ENCODE measurements at places on chromosomes 2 and 18.

DNA sequence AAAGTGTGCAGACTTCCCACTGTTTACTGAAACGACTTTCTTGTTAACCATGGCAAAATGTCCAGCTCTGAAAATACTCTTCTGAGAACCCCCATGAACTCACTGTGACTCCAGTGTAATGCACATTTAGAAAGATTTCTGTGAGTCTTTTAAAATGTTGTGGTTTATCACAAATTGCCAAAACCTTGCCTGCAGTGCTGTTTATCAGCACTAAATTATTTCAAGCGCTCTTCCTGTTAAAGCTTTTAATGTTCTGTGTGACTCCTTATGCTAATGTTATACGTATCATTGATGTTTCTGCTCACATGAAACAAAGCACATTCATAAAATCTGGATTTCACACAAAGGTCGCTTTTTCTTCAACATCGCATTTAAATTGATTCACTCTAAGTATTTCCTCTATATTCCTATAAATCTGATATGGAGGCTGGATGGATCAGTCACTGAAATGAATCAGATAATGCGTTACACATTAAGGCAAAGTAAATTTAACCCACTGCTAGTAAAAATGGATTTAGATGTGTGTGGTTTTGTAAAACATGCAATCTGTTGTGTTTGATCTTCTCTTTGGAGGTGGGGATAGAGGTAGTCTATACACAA, 521.2 kb downstream of the NYAP2 start:
- no peak for DNase-seq

- no peak for DNase-seq
Observed at GRCh38 chr2:143183804-143184463, 54.7 kb downstream of the ARHGAP15 start.

DNA sequence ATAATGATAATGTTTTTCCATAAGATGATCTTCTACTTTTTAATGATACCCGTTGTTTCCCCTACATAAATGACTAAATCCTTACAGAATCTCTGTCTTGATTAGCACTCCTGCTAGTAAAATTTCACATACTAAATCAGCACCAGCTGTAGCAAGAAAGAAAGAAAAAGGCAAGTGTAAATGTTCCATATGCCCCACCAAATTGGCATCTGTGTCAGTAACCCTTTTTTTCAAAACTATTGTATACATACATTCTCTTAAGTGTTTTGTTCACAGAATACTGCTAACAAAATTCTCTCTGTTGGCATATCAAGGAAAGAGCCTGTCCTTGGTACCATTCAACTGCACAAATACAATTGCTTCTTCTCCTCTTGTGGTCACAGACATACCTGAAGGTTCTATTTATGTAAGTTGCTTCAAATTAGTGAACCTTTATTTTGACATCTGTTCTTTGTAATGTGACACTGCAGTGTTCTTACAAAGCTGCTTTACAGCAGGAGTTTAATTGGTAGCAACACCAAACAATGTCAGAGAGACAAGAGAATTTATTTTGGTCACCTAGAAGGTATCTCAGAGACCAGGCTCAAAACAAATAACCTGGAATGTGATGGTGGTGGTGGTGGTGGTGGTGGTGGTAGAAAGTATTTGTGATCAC, 641.9 kb downstream of the ZEB2 start:
- no peak for DNase-seq

- DNase-seq: no peak
Observed at GRCh38 chr18:58730618-58731017, 59.4 kb downstream of the MALT1 start.

DNA sequence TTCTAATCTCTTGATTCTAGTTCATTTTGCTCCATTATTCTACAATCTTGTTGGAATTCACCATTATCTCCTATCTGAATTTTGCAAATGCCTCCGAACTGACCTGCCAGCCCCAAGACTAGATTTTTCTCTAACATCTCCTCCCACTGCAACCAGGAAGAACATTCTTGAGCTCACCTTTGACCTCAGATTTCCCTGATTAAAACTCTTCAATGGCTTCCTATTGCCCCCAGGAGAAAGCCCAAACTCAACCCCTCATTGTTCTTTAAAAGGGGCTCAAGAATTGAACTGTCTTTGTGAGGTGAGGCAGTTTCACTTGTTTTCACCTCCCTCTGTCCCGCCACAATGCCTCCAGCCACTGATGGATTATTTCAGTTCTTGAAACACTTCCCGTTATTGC, 784.6 kb upstream of the ZEB2 start:
- DNase-seq: no peak

GRCh38 chr2:119760237-119760955, 674 bp downstream of the PTPN4 start:
- DNase-seq: no peak
